Activated naive CD4-positive, alpha-beta T cell treated with anti-CD3 and anti-CD28 coated beads, Interleukin-2, amount 10 ng/mL, durations not matched to agents 7 days and 5 days (primary cell): ENCODE measurements at places on chromosomes 3 and 15.

- DNase-seq, result no peak
These were observed 441.7 kb upstream of the PDZRN3 start for GRCh38 chr3:74066456-74066855.

DNA sequence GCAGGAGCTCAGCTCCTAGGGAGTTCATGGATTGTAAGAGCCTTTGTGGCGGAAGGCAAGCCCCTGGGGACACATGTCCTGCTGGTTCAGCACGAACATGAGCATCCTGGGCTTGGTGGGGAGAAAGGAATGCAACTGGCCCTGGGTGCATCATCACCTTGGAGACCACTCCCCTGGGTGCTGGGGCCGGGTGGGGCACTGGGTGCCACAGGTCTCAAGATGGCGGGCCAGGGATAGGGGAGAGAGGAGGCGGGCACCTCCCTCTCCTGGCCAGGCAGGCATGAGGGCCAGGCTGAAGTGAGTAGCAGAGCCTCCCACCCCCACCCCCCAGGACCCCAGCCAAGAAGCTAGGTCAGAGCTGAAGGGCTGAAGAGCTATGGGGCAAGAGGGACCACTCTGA, 768 bp downstream of the PCBP4 start:
- no peak for DNase-seq

DNA sequence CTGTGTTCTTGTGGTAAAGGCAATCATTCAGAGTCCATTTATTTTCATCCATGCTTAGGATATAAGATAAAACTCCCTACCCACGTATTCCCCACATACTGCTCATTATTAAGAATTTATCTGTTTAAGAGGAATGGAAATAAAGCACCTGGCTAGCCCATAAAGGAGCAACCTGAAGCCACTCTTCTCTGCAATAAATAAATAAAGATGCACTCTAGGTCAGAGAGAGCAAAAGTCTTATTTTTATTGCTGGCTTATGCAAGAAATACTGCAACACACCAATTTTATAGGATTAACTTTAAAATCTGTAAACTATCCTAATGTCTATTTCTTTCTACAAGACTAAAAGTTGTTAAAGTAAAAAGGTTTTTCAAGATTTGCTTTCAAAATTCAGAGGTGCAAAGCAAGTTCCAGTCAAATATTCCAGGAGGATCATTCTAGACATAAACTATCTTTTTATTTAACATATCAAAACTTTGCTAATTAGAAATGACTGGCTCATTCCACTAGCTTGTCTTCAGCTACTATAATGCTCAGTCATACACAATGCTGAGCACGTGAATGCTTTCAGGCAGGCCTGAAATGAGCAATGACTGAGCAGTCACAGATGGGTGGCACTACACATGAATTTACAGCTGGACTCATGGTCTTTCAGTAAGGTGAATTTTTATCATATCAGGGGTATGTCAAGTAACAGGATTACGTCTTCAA, 7.1 kb downstream of the TJP1 start:
- no peak for DNase-seq

DNA sequence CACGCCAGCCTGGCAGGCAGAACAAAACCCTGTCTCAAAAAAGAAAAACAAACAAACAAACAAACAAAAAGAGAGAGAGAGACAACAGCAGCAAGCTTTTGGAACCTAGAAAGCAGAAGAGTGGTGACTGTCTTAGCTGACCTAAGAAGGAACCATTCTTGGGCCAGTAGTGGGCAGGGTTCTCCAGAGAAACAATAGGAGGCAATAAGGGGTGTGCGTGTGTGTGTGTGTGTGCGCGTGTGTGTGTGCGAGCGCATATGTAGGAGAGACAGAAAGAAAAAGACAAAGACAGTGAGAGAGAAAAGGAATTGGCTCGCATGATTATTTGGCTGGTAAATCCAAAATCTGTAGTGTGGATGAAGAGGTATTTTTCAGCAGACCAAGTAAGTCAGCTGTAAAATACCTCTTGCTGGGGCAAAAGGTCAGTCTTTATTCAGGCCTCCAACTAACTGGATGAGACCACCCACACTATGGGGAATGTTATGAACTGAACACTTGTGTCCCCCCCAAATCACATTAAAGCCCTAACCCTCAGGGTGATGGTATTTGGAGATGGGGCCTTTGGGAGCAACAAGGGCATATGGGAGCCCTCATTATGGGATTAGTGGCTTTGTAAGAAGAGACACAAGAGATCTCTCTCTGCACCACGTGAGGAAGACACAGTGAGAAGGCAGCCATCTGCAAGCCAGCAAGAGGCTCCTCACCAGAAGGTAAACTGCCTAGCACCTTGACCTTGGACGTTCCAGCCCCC, 15.1 kb upstream of the BLM start:
- no peak for DNase-seq

- no peak for DNase-seq
These were observed 4.2 kb downstream of the PTPRG start for GRCh38 chr3:61565569-61565968.

- DNase-seq, result no peak
These were observed 42.7 kb upstream of the DCUN1D1 start for GRCh38 chr3:183022936-183023516.

DNA sequence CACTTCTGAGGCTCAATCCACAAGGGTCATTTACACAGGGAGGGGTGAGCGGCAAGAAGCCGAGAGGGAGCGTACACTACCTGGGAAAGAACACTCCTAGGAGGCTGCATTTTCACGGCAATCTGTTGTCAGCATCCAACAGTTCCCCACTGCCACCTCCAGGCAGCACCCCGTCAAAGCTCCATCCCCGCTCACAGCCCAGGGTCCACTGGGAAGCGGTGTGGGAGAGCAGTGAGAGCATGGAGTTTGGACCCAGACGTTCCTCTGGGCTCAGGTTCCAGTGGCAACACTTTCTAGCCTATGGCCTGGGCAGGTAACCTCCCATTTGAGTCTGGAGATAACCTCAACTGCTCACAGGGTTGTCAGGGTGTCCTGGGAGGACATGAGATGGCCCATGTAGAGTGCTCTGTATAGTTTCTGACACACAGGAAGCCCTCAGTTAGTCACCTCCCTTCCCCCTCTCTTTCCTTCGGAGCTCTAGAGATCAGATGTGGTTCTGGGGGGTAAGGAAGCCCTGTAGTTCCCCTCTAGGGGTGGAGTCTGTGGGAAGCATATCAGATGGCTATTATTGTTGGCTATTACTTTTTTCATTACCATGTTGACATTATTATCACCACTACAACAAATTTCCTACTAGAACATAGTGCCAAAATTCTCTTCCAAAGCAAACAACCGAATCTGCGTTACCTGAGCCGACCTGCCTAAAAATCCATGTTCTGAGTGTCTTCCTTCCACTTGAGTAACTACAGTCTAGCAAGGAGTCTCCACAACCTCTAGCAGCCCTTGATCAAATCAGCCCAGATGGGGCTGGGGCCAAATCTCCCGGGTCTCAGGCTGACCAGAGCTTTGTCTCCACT, 29.1 kb downstream of the RUVBL1 start:
- no peak for DNase-seq

DNA sequence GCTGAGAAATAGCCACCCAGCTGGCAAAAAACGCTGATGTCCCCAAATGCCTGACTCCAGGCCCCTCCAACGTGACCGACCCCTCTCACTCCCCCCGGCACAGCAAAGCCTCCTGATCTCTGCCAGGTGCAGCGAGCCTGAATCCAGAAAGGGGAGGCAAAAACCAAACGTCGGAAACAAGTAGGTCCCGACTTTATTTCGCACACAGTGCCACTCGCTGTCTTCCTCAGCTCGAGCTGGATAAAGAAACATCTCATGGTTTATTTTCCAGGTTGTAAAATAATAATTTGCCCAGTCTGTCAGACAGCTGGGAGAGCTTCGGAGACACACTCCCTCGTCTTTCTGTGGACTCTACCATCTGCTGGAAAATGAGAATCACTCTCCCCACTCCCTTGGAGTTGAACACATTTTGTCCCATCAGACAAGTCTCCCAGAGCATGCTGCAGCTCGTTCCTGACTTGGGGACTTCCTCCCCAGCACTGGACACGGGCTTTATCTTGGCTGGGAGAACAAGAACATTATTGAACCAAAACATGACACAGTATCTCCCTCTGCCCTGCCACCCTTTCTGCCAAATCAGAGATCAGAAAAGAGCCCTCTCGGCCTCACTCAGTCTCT, 142.8 kb downstream of the NUP210 start:
- no peak for DNase-seq

GRCh38 chr3:110666495-110666894, 405.1 kb upstream of the NECTIN3 start:
- no peak for DNase-seq

DNA sequence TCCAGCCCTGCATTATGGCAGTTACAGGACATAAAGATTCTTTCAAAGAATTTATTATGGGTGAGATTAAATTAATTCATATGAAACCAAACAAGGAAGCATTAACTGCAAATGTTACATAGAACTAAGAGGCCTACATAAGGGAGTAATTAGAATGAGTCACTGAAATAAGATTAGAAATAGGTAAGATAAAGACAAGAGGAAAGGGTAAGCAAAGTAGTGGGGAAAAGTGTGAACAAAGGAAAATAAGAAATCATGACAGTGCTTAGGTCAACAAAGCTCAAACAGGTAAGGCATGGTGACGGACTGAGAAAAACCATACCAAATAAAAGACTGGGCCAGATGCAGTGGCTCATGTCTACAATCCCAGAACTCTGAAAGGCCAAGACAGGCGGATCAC, 74.3 kb downstream of the SETD2 start:
- no peak for DNase-seq

GRCh38 chr3:179016979-179017670, 54.5 kb downstream of the ZMAT3 start:
- no peak for DNase-seq

GRCh38 chr15:69018951-69019350, 4.5 kb downstream of the NOX5 start:
- no peak for DNase-seq

- no peak for DNase-seq
These were observed 9.1 kb upstream of the OXTR start for GRCh38 chr3:8778475-8778874.

DNA sequence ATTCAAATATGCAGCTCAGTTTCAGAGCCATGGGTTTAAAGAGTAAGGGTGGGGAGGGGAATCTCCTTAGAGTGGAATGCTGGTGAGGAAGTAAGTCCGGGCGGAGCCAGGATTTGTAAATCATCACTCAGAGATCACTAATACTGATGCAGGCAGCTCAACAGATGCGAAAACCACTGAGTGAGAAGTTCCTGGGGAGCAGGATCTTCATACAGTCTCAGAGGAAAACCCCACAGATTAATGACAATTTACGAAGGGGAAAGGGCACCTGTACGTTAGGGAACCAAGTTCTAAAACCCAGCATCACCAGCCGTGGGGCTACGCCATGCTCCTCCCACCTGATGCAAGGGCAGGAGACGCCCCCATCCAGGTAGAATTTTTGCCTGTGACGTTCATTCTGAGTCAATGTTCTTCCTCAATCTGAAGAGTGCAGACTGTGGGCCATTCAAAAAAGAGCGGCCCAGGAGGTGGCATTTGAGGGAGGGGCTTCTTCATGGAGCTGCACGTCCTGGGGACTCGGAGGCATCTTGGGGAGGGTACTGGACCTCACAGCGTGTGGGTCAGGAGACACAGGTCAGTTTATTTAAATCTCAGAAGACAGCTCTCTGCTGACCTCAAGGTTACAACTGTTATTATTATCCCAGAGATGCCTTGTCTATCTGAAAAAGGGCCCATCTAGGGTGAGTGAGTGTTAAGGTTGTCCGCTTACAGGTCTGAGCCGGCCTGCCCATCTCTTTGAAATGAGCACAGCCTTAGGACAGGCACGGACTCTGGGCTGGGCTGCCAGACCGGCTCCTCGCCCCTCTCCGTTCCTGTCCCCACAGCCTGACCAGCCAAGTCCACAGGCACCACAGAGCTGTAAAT, 228.0 kb downstream of the XXYLT1 start:
- DNase-seq, result no peak

GRCh38 chr3:117572786-117573185, 863.2 kb downstream of the TUSC7 start:
- no peak for DNase-seq

GRCh38 chr15:63559753-63560152, 37.4 kb upstream of the FBXL22 start:
- no peak for DNase-seq
